ENCODE measurements at places on chromosomes 7 and 10.

DNA sequence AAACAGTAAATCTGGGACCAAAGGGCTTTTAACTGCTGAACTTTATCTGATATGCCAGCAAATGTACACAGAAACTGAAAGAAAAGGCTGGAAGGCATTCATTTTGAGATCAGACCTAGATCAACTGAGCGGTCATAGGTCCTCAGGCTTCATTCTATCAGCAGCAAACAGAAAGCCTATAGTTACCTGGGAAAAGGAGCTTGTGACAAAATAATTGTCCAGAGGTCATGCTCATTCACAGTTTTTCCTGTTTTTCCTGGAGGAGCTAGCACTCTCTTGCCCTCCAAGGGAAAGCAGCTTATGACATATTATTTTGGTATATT, 320.2 kb downstream of the AHR start:
- no peak for DNase-seq

DNA sequence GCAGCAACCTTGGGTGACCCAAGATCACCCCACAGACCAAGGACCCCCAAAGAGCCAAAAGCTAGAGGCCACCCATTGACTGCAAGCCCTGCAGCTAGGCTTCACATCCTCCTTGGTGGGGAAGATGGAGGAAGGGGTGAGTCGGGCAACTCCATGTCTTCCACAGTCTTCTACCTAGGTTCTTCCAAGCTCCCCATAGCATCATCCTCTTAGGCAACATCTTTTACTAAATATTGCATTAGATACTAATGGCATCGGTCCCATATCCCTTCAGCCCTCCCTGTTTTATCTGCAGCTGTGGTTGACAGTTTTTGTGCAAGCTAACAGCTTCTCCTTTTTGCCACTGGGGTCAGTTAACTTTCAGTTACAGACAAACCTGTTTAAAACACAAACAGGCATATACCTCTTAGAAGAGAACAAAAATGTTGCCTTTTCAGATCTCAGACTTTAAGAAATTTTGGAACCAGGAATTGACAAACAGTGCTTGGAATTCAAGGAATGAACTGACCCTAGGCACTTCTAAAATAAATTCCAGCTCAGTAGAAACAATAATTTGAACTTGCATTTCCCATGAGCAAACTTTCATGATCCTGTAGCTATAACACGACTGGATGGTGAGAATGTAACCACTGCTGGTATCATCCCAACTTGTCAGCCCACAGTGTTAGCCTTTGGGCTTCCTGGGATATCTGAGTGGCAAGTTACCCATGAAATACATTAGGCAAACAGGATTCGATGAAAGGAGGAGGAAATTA, 33.9 kb upstream of the MSMB start:
- DNase-seq: peak; percentile 98

DNA sequence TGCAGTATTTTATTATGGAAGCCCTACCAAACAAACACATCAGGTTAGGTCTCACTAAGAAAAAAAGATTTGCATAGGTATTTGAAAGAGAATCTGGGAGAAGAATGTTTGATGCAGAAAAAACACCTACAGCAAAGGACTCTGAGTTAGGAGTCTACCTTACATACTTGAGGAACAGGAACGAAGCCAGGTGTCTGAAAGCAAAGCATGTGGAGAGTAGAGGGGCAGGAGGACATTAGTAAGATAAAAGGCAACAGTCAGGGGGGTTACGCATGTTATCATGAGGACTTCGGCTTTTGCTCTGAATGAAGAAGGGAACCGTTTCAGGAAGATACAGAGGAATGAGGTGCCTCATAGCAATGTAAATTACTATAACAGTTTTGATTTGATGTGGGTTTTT, 87.9 kb upstream of the PTER start:
- DNase-seq: no peak

- DNase-seq: peak; percentile 26
Measured at GRCh38 chr7:20440472-20441105, 109.9 kb downstream of the ITGB8 start.

DNA sequence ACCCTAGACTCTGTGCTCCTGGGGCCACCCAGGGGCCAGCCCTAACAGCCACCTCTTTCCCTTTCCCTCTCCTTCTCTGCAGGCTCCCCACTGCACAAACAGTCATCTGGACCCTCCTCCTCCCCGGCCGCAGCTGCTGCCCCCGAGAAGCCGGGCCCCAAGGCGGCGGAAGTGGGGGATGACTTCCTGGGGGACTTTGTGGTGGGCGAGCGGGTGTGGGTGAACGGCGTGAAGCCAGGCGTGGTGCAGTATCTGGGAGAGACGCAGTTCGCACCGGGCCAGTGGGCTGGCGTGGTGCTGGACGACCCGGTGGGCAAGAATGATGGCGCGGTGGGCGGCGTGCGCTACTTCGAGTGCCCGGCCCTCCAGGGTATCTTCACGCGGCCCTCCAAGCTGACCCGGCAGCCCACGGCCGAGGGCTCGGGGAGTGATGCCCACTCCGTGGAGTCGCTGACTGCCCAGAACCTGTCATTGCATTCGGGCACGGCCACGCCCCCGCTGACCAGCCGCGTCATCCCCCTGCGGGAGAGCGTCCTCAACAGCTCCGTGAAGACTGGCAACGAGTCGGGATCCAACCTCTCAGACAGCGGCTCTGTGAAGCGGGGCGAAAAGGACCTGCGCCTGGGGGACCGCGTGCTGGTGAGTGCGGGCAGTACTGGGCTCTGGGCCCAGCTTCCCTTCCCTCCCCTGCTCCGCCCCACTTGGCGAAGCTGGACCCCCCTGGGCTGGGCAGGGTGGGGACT, 49.3 kb downstream of the CLIP2 start:
- no peak for DNase-seq

- DNase-seq: no peak
Measured at GRCh38 chr10:27568196-27569175, 64.4 kb downstream of the RAB18 start.

DNA sequence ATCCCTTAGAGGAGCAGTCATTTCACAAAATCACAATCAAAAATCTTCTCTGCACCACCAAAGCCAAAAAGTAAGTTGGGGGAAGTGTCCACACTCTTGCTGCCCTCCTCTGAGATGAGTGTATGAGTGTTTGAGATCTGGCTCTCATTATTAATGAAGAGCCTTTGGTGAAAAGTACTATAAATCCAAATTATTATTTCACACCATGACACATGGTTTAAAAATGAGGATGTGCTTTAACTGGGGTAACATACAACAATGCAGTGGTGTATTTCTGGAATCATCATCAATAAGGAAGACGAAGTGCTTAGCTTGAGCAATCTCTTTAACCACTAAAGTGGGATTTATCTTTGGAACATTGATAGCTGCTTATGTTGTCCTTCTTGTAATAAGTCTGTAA, 114.2 kb upstream of the ADAM12 start:
- no peak for DNase-seq

DNA sequence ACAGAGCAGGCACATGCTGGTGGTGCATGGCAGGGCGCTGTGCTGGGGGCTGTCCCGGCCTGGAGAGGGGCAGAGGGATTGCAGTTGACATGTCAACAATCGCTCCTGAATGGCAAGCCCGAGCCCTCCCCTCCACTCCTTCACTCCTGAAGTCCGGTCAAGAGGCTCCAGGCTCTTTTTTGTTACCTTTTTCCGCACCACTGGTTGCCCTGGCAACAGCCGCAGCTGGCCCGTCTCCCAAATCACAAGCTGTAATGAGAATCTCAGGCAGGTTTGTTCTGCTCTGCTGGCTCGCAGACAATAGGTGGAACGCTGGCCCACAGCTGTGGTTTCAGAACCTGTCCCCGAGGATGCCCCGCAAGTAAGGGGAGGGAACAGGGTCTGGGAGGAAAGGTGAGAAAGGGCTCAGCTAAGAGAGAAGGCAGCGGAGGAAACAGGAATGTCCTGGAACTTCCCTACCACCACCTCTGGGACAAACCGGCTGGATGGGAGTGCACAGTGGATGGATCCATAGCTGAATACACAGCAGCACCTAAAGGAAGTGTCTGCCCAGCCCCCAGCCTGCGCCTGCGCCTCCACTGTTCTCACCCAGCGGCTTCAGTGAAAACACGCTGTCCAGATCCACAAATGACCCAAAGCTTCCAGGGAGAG, 58.9 kb downstream of the CALML3 start:
- no peak for DNase-seq

DNA sequence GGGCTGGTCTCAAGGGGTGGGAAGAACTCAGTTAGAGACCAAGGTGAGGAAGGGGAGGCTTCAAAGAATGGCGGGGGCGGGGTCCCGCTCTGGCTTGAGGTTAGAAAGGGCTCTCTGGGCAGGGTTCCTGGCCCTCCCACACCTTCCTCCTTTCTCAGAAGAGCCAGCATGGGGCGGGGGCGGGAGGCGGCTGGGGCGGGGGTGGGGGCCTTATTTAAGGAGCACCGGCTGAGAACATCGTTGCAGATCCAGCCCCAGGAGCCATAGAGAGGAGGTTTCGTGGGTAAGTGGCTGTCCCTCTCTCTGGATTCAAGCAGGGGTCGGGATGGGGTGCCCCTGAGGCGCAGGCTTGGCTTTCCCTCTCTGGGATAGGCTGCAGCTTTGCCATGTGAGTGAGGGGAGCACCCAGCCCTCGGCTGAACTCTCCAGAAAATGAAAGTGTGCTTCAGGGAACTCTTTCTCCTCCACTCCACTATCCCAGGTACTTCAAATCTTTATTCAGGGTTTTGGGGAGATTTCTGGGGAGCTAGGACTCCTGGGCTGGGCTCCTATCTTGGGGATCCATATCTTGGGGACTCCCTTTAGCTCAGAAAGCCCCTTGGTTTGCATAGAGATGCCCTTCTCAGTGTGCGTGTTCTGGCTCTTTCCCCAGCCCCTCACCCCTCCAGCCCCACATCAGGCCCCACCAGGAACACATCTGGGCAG, 3.3 kb upstream of the CUEDC2 start:
- peak; percentile 37 for DNase-seq

DNA sequence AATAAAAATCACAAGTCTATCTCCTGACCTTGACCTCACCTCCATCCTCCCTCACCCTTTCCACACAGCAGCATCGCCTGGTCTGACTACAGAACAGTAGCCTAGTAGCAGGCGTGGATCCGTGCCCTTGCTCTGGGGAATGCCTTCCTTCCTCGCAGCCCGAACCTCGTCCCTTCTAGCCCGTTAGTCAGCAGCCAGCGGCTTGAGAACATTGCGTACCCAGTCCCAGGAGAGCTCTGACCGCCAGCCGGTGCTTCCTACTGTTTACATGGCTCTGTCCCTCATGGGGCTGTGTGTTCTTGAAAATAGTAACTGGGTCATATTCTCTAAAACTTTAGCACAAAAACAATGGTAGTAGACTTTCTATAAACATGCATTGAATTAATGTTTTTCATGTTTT, 682.7 kb upstream of the IGFBP3 start:
- DNase-seq: no peak

GRCh38 chr7:37352974-37353948, 95.4 kb downstream of the ELMO1 start:
- DNase-seq: peak; percentile 65

DNA sequence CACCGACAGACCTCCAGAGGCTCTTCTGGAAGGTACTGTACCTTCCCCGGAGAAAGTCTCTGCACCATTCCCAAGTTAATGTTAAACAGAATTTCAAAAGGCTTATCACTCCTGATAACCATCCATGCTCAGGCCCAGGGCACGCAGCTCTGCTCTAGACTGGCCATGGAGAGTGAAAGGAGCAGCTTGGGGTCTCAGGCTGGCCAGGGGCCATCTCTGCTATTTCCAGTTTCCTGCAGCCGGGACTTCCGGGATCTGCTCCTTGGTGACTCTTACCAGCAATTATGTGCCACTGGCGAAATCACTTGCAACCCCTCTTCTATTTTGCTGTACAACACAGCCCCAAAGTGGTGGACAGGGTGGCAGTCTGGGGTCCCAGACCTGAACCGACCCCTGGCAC, 6.0 kb downstream of the CLDN15 start:
- DNase-seq: no peak

DNA sequence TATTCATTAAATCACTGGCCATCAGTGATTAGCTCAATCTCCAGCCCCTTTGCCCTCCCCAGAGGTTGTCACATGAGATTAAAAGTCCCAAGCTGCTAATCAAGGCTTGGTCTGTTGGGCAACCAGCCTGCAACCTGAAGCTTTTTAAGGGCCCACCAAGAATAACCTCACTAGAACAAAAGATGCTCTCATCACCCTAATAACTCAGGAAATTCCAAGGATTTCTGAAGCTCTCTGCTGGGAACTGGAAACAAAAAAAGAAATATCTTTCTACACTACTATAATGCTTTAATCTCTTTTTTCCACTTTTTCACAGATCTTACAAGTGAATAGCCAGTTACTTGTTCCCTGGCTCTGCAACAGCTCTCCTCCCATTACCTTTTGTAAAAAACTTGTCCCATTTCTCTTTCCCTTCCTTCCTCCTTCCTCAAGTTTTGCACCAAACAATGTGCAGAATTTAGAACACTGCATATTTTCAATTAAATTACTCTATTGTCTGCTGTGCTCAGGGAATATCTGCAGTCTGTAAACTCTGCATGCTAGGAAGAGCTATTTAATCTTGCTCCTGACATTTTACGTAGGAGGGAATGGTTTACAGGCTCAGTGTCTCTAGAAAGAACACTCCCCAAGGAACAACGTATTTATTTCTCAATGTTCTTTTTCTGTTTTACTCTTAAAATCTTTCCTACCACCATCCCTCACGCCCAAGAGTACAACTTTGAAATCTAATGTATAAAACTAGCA, 169.1 kb downstream of the IMMP2L start:
- no peak for DNase-seq

- no peak for DNase-seq
Measured at GRCh38 chr7:78895393-78895792, 558.1 kb downstream of the MAGI2 start.

GRCh38 chr7:127251036-127251464, 1.7 kb downstream of the GRM8 start:
- no peak for DNase-seq

DNA sequence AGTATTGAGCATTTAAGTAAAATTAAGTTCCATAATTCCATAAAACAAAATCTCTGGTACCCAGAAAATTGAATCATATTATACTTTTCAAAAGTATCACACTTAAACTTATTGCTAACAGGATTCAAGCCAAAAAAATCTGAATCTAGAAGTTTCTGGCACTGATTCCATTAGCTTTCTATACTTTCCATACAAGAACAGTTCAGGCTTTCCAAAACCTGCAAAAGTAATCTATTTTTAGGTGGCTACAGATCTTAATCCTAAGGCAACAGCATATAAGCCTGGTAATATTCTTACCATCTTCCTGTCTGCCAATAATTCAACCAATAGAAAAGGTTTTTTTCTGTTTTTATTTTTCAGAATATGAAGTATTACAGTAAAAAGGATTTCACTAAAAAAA, 185.0 kb downstream of the CRPPA start:
- no peak for DNase-seq
